ENCODE measurements at places on chromosomes 1 and 21.

- DNase-seq, result no peak
Measured at GRCh38 chr1:67162954-67163353, 3.3 kb upstream of the IL23R start.

DNA sequence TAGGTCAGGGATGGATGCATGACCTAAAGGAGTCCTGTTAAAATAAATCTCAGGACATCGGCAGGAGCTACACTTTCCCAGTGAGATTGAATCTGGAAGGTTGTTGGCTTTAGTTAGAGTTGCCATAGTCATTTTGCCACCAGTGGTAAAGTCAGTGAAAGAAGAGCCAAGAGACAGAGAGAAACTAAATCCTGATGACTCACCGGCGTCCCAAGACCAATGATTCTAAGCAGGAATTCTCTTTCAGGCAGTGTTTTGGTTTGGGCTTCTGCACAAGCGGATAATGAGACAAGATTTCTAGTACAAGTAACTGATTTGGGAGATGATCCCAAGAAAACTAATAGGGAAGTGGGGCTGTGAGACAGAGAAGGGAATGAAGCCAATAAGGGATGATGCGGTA is 88.8 kb upstream of the ETS2 start:
- DNase-seq, result no peak

- no peak for DNase-seq
Measured at GRCh38 chr1:170535418-170535817, 3.5 kb downstream of the GORAB start.

DNA sequence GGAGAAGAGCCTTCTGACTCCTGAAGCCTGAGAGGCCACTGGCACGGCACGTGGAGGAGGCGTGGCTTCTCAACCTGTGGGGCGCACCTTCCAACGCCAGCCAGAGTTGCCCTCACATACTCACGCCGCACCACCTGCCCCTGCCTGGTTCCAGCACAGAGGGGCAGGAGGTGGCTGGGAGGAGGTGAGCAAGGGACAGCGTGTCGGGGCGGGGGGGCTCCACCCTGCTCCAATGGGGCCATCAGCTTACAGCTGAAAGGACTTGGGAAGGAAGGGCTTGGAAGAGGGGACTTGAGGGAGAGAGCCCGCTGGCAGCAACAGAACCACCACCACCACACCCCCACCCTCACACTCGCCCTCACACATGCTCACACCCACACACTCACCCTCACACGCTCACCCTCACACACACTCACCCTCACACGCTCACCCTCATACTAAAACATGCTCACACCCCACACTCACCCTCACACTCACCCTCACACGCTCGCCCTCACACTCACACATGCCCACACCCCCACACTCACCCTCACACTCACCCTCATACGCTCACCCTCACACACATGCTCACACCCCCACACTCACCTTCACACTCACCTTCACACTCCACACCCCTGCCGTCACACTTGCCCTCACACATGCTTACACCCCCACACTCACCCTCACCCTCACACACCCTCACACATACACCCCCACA is 41.6 kb upstream of the EDN2 start:
- DNase-seq, result no peak

DNA sequence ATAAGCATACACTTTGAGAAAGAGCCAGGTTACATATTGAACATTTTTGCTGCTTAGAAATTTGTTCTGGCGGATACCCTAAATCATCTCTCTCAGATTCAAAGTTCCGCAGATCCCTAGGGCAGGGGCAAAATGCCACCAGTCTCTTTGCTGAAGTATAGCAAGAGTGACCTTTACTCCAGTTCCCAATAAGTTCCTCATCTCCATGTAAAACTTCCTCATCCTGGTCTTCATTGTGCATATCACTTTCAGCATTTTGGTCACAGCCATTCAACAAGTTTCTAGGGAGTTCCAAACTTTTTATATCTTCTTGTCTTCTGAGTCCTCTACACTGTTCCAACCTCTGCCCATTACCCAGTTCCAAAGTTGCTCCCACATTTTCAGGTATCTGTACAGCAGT is 23.3 kb upstream of the LYPD8 start:
- DNase-seq, result no peak

GRCh38 chr1:237677979-237678378 is 212.7 kb downstream of the ZP4 start:
- no peak for DNase-seq

DNA sequence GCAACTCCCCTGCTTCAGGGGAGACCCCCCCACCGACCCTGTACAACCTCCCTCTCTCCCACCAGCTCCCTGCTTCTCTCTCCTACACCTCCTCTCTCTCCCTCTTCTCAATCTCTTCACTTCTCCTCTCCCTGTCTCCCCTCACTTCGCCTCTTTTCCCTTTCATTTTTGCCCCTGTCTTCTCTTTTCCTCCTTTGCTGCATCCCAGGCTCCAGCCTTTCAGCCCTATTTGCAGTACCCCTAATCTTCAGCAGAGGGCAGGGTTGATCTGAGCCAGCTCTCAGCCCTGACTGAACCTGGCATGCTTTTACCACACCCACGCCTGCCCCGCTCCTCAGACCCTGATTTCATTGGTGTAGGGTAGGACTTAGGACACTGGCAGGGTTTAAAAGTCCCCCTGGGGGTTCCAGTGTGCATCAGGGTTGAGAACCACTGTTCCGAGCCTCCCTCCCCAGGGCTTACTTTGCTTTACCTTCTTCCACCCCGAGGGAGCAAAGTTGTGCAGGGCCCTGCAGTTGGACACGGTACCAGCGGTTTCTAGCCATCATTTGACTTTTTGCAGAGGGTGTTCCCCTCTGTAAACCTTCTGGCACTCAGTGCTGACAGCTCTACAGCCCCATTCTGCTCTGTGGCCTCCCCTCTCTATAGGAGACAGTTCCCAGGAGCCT is 67.3 kb upstream of the CNTN2 start:
- peak; percentile 30 for DNase-seq

DNA sequence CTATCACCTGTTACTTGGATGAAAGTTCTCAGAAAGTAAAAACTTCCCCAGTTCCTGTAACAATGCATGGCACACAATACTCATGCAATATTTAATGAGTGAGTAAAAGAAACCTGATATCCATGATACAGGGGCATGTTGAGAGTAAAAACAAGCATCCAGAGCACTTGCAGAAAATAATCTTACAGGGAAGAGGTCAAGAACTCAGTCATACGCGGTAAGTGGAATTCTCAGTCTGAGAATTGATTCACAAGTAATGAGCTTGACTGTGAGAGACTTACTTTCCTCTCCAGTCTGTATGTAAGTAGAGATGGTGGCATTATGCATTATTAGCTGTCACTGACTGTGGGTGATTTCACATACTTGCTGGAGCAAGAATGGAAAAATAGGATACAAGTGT is 976.9 kb downstream of the BRINP3 start:
- no peak for DNase-seq

GRCh38 chr1:69700770-69701169 is 133.0 kb downstream of the LRRC7 start:
- no peak for DNase-seq

DNA sequence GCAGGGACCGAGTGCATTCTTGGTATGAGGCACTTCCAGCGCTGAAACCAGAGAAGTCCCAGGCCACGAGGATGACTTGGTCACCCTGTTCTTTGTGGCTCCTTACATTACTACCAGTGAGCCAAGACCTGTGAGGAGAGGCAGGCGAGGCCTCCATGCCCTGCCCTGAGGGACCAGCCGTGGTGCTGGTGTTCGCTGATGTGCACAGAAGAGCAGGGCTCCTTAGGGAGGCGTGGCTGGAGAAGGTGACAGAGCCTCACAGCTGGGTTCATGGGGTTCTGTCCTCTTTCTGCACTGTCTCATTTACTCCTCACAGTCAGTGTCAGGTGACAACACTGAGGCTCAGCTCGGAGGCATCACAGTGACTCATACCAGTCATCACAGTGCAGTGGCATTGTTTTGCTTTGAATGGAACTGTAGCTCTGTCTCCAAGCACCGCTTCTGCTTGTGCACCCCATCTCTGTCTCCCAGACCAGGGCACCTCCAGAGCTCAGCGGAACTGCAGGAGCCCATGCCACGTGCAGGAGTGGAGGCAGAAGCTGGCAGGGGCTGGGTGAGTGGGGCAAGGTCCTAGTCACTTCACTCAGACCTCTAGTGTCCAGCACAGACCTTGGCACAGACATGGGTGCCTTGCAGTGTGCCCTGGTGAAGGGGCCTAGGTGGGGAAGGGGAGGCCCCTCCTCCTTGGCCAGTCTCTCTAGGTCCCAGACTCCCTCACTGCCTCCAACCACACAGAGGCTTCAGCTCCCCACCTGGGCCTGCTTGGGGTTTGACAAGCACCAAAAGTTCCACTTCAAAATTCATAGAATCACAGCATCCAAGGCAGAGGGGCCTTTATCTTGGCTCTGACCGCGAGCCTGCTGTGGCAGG is 310.9 kb downstream of the MATN1 start:
- no peak for DNase-seq

DNA sequence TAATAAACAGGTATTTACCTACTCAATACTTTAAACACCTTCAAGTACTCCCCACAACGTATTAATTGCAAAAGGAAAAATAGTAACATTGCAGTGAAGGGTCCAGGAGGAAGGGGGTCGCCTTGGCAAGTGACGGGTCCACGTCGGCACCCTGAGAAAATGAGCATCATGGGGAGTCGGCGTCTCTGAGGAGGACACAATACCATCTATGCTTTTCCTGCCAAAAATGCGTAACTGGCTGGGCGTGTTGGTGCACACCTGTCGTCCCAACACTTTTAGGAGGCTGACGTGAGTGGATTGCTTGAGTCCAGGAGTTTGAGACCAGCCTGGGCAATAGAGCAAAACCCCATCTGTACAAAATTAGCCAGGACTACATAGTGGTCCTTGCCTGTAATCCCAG is 7.3 kb downstream of the FTCD start:
- no peak for DNase-seq

GRCh38 chr1:11800756-11801433 is 4.9 kb downstream of the MTHFR start:
- DNase-seq, result no peak

DNA sequence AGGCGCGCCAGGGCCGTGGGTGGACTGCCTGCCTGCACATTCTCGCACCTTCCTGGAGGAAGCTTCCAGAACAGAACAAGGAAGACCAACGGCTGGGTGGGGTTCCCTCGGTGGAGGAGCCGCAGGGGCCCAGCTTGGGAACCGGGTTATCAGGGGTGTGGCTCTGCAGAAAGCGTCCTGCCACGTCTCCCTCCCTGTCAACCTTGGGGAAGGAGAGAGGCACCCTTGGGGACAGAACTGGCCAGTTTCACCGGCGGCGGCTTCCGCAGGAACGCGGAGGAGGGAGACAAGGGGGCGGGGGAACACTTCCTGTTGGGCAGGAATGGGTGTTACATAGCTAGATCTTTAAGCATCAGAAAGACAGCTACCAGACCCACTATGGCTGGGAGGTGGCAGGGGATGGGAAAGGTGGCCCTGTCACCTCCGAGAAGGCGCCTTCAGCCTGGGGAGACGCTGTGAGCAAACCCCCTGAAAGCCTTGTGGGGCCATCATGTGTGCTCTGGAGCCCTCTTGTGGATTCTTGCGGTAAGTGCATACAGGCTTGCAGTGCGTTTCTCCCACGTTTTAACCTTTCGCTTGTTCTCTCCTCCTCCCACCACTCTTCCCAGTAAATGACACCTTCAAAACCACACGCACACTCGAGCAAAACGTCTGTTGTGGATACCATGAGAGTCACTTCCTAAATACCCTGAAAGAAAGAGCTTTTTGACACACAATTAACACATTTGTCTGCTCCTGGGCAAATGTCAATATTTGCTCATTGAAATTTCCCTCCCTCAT is 3.8 kb upstream of the PLEKHA6 start:
- DNase-seq, result peak; percentile 66

DNA sequence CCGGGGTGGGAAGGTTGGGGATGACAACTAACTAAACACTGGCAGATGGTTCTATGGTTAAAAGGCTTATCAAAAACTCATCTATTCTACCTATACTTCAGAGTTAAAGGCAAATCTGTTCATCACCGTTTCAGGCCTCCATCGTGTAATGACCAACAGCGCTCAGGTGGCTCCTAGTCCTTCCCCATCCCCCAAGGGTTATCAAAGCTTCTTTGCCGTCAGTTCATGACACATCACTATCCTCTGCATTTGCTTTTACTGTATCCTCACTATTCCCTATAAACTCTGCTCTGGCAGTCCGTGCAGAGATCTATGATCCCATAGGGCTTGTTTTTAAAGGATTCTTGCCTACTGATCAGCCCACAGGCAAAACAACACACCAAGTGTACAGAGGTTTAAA is 8.2 kb downstream of the HMGN1 start:
- DNase-seq, result no peak

- DNase-seq, result no peak
Measured at GRCh38 chr1:17852383-17852782, 97.2 kb downstream of the ACTL8 start.

- no peak for DNase-seq
Measured at GRCh38 chr1:242184955-242185354, 186.1 kb upstream of the MAP1LC3C start.

DNA sequence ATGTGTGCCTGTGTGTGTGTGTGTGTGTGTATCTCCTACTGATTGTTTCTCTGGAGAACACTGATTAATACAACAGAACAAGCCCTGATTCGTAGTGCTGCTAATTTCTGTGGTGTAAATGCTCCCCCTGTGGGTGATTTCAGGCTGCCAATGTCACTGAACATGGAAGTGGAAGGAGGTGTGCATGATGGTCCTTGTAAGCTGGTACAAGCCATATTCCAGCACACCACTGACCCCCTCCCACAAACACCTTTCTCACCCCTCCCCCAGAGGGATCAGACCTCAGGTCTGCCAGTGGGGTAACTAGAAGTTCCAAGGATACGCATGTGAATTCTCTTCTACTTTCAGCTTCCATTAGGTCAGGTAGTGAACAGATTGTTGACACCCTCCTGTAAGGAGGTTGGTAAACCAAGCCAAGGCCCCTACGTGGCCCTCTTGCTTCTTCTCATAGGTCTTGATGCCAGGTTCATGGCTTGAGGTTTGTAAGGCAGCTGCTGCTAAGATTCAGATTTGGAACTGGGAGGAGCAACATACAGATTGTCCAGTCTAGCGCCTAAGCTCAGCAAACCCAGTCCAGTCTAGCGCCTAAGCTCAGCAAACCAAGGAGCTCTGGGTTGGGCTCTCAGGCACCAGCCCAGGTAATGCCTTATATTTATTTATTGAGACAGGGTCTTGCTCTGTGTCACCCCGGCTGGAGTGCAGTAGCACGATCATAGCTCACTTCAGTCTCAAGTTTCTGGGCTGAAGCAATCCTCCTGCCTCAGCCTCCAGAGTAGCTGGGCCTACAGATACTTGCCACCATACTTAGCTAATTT is 38.7 kb downstream of the DHCR24 start:
- DNase-seq, result no peak

All from central memory CD4-positive, alpha-beta T cell (primary cell).